Activated T-helper 17 cell treated with anti-CD3 and anti-CD28 coated beads, Interleukin-2, amount 50 U/mL, for 72 hours (primary cell): ENCODE measurements at places on chromosomes 4 and X. TPM values are rescaled to one million over a fixed set of nuclear protein-coding genes. Genes with fewer than 3 reads are reported as not detected.

DNA sequence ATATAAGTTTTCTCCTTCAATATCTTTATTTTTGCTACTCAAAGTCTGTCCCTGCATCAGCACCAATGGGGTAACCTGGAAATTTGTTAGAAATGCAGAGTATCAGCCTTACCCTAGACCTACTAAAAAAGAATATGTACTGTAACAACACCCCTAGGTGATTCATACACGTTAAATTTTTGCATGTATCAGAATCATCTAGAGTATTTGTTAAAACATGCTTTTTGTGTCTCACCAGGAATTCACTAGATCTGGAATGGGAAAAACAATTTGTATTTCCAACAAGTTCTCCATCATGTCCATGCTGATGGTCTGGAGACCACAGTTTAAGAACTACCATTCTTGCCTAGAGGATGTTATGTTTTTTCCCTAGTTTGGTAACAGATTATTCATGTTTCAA is 196.0 kb upstream of the EDNRA start:
- no peak for ATAC-seq

DNA sequence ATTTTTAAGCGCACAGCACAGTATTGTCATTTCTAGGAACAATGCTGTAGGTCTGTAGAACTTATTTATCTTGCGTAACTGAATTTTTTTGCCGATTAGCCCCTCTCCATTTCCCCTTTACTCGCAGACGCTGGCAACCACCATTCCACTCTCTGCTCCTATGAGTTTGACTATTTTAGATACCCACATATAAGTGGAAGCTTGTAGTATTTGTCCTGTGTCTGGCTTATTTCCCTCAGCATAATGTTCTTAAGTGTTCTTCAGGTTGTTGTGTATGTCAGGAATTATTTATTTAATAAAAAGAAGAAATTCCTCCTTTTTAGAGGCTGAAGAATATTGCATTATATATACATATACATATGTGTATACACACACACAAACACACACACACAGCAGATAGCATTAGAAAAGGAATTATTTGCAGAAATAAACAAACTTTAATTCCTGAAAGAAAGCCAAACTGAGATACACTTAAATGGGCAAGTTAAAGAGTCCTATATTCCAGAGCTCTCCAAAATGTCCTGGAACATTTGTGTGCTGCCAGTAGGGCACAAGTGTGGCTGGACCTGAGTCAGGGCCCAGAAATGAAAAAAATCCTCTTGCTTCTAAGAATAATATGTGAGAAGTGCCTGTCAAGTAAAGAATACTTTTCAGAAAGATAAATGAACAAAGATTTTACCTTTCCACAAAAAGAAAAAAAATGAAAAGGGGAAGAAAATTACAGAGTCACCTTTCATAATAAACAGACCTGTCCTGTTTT is 4.5 kb upstream of the ZNF330 start:
- ATAC-seq, result no peak

PITX2 gene
- 0.13 TPM for total RNA-seq

ZMAT1 gene
- 3.9 TPM for total RNA-seq

- ATAC-seq, result no peak
These were observed 32.9 kb upstream of the MID1 start for GRCh38 chrX:10653302-10653701.

DNA sequence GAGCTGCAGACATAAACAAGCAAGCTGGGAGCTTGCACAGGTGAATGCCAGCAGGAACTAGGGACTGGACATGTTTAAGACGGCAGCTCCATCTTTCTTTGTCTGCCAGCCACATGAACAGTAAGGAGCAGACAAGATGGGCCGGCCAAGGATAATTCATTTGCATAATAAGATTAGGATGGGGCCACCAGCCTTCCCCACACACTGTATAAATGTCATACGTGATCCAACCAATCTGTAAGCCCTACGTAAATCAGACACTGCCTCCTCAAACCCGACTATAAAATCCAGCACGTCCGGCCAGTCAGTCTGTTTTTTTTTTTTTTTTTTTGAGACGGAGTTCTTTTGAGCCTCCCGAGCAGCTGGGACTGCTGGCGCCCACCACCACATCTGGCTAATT is 75.6 kb upstream of the BOD1L1 start:
- no peak for ATAC-seq

DNA sequence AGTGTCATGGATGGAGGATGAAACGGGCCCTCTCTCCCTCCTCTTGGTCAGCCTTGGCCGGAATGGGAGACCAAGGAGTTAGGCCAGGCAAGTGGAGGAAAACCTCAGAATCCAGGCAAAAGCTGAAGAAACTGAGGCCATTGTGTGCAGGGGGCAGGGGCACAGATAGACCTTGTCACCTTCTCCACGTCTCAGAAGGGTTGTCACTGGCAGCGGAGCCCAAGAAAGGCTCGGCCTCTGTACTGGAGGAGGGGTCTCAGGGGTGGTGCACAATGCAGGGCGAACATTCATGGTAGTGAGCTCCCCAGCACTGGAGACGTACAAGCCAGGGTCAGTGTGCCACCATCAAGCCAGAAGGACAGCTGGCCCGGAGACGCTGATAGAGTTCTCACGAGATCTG is 139.5 kb downstream of the CPZ start:
- no peak for ATAC-seq

DNA sequence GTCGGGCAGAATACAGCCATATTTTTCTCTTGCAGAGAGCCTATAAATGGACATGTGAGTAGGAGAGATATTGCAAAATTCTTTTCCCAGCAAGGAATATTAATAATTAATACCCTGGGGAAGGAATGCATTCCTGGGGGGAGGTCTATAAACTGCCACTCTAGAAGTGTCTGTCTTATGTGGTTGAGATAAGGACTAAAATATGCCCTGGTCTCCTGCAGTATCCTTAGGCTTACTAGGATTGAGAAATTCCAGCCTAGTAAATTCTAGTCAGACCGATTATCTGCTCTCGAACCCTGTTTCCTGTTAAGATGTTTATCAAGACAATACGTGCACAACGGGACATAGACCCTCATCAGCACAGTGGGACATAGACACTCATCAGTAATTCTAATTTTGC is 872.6 kb downstream of the FSTL5 start:
- ATAC-seq, result no peak

STAP1 gene
- total RNA-seq, result 2.6 TPM

DNA sequence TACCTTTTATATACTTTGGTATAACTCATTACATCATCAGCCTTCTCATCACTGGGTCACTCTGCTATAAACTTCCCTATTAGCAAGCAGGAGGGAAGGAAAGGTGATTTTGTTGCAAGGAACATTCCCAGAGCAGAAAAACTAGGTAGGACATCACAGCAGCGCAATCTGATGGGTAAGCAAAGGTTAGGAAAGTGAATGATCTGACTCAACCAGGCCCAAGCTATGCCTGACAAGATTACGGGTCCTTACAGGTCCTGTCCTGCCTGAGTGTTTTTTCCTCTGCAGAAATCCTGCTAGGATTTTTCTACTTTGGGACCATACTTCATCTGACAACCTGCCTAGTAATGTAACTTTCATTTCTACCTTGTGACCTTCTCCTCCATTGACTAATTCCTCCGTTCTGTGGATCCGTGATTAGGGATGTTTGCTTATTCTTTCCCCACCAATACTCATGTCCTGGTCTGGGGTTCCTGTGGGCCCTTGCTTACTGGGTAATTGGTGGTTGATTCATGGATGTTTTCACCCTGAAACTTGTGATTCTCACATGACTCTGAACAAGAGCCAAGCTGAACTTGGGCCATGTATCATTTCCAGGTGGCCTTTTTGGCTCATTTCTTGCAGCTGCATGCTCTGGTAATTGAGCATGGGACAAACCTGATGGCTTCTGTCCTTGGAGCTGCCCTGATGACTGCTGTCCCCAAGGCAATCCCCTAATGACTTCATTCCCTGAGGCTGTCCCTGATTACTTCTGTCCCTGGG is 111.9 kb upstream of the KIT start:
- no peak for ATAC-seq

- no peak for ATAC-seq
These were observed 31.6 kb downstream of the SPARCL1 start for GRCh38 chr4:87497578-87497977.

MAMLD1 gene
- total RNA-seq, result 2.1 TPM

DNA sequence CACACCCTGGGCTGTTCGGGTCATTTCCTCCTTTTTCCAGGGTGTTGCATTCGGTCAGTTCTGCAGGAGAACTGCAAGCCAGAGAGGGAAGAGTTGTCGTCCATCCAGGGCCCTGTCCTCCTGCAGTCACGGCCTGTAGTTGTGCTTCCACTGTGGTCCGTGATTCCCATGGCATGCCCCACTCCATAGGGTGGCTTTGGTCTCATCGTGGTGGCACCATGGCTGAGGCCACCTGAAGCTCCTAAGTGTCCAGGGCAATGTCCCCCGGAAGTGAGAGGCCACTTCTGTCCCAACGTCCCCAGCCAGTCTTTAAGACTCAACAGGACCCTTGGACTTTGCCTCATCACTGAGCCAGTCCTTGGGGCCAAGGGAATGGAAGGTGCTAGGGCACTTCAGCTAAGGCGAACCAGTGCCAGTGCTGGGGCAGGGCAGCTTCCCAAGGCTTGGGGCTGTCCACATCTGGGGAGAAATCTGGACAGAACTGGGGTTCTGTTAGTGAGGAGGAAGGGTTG is 83.7 kb downstream of the HTRA3 start:
- ATAC-seq, result no peak

ZNF157 gene
- 0.71 TPM for total RNA-seq

TMPRSS11A gene
- not detected for total RNA-seq

PTPN13 gene
- total RNA-seq, result 23.0 TPM

TMEM175 gene
- total RNA-seq, result 10.0 TPM

SORBS2 gene
- total RNA-seq, result not detected

TNIP2 gene
- total RNA-seq, result 80.1 TPM

GRCh38 chr4:132299841-132300240 is 849.3 kb upstream of the PCDH10 start:
- ATAC-seq, result no peak

PGAM4 gene
- total RNA-seq, result not detected
